ENCODE measurements at places on chromosomes 11 and 22. TPM values are rescaled to one million over a fixed set of nuclear protein-coding genes. Genes with fewer than 3 reads are reported as not detected.

DNA sequence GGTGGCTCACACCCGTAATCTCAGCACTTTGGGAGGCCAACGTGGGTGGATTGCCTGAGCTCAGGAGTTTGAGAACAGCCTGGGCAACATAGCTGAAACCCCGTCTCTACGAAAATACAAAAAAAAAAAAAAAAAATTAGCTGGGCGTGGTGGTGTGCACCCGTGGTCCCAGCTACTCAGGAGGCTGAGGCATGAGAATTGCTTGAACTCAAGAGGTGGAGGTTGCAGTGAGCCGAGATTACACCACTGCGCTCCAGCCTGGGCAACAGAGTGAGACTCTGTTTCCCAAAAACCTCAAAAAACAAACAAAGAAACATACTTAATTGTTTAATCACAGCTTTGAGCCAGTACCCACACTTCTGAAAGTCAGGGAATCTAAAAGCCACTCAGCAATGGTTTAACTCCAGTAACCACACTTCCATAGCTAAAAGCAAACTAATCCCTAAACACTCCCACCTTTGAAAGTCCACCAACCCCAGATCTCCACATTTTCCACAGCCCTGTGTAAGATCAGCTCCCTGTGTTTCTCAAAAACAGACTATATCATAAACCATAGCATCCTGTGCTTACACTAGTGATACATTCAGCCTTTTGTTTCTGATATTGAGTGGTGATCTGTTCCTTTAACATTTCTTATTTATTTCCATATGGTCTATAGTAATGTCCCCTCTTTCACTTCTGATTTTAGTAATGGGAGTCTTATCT is 4.9 kb upstream of the OR2AT4 start:
- no peak for DNase-seq

DNA sequence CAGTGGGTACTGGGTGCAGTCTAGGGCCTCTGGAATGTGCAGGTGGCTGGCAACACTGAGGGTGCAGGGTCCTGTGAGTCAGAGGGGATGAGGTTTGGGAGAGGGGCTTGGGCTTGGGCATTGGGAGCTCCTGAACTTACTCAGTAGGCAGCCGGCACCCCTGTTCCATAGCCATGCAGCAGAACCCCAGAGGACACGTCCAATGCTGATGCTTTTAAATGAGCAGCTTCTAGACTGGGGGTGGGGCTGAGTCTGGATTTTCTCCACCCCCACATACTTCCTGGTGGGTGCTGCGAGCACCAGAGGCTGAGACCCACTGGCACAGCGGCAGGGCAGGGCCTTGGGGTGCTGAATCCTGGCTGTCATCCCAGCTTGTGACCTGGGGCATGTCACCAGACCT is 71.4 kb downstream of the ARHGAP8 start:
- no peak for DNase-seq

The MRGPRF gene
- not detected for total RNA-seq

- DNase-seq, result no peak
These were observed 6.5 kb downstream of the LYVE1 start for GRCh38 chr11:10561947-10562346.

DNA sequence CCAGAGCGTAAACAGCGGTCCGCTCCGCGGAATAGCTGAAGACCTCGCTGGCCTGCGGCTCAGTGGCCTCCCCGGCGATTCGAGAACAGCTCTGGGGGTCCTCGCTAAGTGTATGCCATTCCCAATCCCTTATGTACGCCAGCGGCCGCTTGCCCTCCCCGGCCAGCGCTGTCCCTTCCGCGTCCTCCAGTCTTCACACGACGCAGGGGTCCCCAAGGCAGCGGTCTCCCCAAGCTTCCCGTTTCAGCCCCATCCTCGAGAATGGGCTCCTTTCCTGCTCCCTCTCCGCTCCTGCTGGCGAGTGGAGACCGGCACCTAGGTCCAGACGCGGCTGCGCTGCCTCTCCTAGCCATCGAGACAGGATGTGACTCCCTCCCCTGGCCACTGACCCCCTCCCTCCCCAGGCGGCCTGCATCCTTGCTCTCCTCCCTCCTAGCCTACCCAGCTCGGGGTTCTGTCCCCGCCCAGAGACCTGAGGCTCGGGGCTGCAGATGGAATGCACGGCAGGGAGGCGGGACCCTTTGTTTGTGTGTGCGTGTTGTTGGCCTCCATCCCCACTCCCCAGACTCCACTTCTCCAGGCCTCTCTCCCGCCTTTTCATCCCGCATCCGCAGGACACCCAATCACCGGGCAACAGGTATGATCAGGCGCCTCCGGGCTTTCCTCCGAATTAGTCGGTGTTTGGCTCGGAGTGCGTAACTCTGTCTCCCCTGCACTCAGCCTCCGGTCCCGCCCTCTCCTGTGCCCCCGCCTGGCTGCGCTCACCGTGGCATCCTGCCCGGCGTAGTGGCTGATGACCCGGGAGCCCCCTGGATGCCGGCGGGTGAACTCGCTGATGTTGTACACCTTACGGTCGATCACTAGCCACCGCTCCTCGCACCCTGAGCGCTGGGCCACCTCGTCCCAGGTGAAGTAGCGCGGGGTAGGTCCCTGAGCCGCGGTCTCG is 740 bp downstream of the FADS1 start:
- peak; percentile 92 for DNase-seq

The DDTL gene
- not detected for total RNA-seq

The ENTHD1 gene
- not detected for total RNA-seq

DNA sequence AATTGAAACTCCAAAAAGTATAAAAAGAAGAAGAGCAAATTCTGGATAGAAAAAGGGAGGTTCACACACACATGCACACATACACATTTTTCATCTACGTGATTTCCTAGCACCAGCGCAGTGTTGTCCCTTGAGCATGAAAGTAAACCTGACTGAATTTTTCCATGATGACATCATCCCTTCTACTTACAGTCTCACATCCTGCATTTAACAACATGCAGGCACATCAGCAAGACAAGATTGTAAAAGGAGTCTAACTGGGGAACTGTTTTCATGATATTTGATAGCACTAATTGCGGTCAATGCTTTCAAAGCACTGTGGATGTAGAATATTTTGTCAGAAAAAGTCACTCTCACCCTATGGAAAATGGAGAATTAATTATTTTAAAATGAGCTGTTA is 36.6 kb downstream of the GAS2 start:
- DNase-seq, result peak; percentile 76

The MYBPC3 gene
- total RNA-seq, result not detected

GRCh38 chr11:104943561-104943960 is 24.8 kb downstream of the CASP4 start:
- no peak for DNase-seq

The KRTAP5-9 gene
- total RNA-seq, result not detected

GRCh38 chr11:134459246-134460061 is 47.4 kb upstream of the B3GAT1 start:
- no peak for DNase-seq

DNA sequence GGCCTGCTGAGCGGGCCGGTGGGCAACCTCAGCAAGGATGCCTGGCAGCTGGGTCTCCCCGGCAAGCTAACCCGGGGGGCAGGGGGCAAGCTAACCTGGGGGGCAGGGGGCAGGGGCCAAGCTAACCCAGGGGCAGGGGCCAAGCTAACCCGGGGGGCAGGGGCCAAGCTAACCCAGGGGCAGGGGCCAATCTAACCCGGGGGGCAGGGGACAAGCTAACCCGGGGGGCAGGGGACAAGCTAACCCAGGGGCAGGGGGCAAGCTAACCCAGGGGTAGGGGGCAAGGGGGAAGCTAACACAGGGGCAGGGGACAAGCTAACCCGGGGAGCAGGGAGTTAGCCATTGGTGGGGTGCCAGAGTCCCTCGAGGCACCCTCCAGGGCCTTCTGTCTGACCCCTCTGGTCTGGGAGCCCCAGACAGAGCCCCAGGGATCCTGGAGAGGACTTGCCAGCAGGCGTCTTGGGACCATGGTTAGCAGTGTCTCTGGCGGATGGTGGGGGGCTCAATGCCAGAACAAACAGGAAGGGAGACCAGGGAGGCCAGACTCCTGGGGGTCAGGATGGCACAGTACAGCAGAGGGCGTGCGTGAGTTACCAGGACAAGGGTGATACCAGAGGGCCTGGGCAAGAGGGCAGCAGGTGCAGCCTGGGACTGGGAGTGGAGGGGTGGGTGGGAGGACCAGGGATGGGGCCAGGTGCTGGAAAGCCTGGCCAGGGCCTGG is 16.1 kb downstream of the IGF2 start:
- no peak for DNase-seq

DNA sequence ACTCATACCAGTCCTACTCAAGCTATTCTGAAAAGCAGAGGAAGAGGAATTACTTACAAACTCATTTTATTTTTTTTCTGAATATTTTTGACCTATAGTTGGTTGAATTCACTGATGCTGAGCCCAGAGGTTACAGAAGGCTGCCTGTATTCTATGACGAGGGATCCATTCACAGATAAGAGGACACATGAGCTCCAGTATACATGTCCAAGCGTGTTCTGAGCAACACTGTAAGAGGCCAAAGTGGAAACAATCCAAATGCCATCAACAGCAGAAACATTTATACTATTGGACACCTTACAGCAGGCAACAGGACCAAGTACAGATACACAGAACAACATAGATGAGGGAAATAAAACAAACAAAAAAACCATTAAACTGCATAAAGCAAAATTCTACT is 10.3 kb downstream of the KDM4E start:
- no peak for DNase-seq

DNA sequence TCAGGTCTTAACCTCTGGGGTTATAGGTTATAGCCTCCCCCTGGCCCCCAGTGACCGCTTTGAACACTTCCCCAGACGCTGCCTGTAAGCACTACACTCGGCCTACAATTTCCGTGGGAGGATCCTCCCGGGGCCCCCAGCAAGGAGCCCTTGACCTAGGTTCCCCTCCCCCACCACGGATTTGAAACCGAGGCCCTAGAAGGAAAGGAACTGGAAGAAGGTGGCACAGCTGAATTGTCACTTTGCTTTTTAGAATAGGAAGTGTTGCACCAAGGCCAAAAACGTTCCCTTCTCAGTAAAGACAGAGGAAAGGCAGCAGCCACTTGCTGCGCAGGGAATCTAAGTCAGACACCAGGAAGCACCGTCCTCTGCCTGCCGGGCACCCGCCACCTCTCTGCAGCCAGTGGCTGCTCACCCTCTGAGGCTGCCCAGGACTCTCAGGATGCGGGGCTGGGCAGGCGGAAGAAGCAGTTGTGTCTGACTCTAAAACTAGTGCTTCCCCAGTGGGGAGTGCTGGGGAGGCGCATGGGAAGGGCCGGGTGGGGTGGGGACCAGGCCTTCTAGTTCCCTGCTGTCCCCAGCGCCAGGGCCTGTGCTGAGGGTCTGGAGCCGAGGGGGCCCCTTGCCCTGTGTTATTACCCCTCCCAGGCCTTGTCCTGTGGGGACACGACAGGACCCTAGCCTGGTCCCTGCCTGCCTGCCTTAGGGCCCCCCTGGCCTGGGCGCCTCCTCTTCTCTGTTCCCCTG is 7.9 kb upstream of the FLRT1 start:
- DNase-seq, result no peak

The SGSM1 gene
- total RNA-seq, result 0.29 TPM

DNA sequence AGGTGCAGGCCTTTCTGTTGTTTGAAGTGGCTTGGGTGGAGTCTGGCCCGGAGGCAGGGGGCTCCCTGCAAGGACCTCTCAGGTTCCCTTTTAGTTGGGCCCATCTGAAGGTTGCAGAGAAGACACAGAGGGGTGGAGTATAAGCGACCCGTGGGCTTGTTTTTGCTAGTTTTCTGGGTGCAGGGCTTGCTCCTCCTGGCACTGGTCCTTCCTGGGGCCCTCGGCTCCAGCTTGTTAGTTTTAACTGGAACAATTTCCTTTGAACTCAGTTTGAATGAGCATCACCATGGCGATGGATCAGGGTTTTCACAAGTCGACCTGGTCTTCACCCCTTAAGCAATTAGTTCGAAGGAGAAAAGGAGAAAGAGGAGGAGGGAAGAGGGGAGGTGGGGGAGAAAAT is 28.5 kb upstream of the OAF start:
- no peak for DNase-seq

GRCh38 chr11:132471466-132471865 is 1060.8 kb downstream of the OPCML start:
- no peak for DNase-seq

- peak; percentile 85 for DNase-seq
These were observed 4.2 kb upstream of the MPEG1 start for GRCh38 chr11:59216641-59217564.

DNA sequence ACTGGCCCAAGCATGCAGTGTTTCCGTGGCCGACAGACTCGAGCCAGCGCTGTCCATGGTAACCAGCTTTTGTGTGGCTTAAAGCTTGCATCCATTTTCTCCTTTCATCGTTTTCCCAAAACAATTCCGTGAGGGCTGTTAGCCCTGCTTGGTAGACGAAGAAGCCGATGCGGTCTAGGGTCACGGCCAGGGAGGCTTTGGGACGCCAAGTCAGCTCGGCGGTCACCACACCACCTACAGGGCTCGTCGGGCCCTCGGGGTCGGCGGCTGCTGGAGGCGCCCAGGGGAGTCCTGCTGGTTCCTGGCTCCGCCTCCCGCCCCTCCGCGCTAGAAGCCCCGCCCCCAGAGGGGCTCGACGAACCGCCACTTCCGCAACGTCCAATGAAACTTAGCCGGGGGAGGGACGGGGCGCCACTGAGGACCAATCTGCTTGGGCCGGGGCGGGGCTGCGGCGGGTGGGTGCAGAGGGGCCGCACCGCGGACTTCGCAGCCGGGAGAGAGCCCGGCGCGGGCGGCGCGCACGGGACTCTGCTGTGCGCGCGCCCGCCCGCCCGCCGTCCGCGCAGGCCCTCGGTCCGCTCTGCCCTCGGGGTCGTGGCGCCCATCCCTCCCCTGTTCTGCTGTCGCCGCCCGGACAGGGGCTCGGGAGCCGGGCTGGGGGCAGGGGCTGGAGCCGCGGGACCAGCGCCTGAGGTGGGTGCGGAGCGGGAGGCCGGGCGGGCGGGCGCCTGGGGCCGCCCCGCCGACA is at the start of gene TIGD3:
Gene TIGD3 (plus strand): TSS at position 487 of the 748 bp plus-strand sequence. CDS start 1,058 bp downstream, outside the sequence.
- peak; percentile 98 for DNase-seq

GRCh38 chr11:30778596-30778995 is 192.4 kb upstream of the MPPED2 start:
- DNase-seq, result no peak

DNA sequence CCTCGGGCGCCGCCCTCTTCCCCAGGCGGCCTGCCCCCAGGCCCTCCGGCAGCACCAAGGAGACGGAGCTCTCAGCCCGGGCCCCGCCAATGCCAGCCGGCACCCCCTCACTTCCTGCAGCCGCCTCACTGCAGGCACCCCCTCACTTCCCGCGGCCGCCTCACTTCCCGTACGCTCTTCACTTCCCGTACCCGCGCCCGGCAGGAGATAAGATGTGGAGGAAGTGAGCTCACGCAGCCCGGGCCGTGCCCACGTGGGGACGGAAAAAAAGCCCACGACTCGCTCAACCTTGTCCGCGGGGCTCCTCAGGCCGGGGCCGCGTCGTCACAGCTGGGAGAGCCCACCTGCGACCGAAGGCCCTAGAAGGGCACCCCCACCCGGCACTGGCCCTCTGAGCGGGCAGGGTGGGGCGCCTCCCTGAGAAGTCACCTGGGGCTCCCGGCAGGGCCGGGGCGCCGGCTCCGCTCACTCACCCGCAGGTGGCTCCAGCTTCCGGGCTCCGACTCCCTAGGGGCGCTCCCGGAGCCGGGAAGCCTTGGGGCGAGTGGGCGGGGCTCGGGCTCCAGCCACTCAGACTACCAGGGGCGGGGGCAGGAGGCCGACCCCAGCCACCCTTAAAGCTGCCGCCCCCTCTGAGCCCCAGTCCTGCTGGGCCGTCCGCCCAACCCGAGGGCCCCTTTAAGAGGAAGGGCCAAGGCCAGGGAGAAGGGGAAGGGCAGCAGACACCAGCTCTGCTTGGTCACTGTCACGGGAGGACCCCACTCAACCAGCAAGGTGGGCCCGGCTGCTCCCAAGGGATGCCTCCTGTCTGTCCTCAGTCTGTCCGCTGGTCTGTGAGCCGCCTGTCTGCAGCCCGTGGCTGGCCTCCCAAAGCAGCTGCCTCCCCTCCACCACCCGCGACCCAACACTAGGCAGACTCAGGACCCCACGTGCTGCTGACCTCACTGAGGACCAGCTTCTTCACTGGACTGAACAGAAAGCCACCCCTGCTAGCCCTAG is 31.4 kb downstream of the PISD start:
- DNase-seq, result peak; percentile 71

Measured in PC-3 (cell line).